IMR-90 (cell line): ENCODE measurements at places on chromosomes 12 and 14. TPM values are rescaled to one million over a fixed set of nuclear protein-coding genes. Genes with fewer than 3 reads are reported as not detected.

Gene MYF5
- not detected in 2 replicates for total RNA-seq

Gene HPD
- 0.18 TPM in 1 of 2 replicates, not detected in the other for total RNA-seq

Gene TRHDE
- total RNA-seq = 65.1 and 97.8 TPM in 2 replicates

Gene RAB5B
- total RNA-seq = 54.4 and 56.5 TPM in 2 replicates

Gene ETFBKMT
- total RNA-seq = 2.5 and 3.3 TPM in 2 replicates

GRCh38 chr12:2289525-2289924 lies 236.7 kb downstream of the CACNA1C start:
- no peak overlapping the region for H3K27ac ChIP-seq
- DNase-seq = no peak
- no peaks in the 10 kb centered on the region for H3K36me3 ChIP-seq
- H3K4me1 ChIP-seq = peaks cover 36% of the 10 kb centered on the region
- H3K4me3 ChIP-seq = no peak overlapping the region

GRCh38 chr12:39048395-39048794 lies 143.0 kb upstream of the CPNE8 start:
- H3K4me1 ChIP-seq = no peaks in the 10 kb centered on the region
- no peak for DNase-seq
- no peak overlapping the region for H3K27ac ChIP-seq
- no peaks in the 10 kb centered on the region for H3K27me3 ChIP-seq

DNA sequence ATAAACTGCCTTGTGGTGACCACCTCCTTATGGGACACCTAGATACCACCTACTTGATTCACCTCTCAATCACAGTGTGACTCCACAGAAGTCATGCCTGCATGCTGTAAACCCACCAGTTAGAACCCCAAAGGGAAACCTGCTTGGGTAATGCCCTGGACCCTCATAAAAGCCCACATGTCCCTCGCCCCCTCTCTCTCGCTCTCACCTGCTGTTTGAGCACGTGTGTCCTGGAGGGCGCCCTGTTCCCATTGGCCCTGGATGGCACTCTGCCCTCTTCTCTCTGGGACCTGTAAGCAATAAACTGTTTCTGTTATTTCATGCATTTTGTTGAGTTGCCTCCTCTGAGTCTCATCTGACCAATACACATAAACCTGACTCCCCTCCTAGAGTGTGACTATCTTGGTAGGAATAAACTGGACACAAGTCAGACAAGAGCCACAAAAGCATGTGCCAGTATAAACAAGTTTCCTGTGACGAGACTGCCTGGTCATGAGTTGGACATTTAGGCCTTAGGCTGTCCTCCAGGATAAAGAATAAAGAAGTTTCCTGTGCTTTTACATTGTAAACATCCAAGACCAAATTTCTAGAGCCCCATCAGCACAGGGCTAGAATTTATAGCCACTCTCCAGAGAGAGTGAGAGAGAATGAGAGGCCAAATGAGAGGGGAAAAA lies 8.6 kb downstream of the IFI27L2 start:
- H3K36me3 ChIP-seq = no peaks in the 10 kb centered on the region
- peak overlapping the region; percentile 26; the same call in 1 of the 2 replicates for H3K27ac ChIP-seq
- peak; percentile 90 for DNase-seq
- H3K4me1 ChIP-seq = peaks cover 13% of the 10 kb centered on the region
- H3K27me3 ChIP-seq = peaks cover 10% of the 10 kb centered on the region; the same call in 1 of the 2 replicates
- no peak overlapping the region for H3K4me3 ChIP-seq

GRCh38 chr12:68451261-68452077 lies 119.3 kb upstream of the MDM1 start:
- H3K27me3 ChIP-seq = no peaks in the 10 kb centered on the region
- H3K4me3 ChIP-seq = peak overlapping the region; percentile 17; the same call in 1 of the 2 replicates
- peaks cover 9% of the 10 kb centered on the region for H3K4me1 ChIP-seq
- peak; percentile 89 for DNase-seq
- H3K27ac ChIP-seq = peak overlapping the region; percentile 57; the same call in 1 of the 2 replicates

DNA sequence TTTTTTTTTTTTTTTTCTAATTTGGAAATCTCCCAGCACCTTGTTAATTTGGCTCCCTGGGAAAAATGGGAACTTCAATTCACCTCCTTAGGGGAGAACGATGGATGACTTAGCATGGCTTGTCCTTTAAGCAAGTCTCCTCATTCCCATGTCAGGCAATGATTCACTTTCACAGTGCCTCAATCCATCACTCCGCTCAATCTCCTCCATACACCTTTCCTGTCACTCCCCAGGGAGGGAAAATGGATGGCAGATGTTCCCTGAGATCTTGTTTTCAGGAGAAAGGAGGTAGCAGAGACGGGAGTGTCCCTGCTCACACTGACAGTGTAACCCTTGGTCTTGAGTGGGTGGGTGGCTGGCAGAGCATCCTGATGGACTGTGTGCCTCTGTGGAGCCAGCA lies 51.0 kb downstream of the SLC8A3 start:
- H3K27ac ChIP-seq = no peak overlapping the region
- no peaks in the 10 kb centered on the region for H3K4me1 ChIP-seq
- H3K27me3 ChIP-seq = no peaks in the 10 kb centered on the region
- no peak overlapping the region for H3K4me3 ChIP-seq
- DNase-seq = no peak

- no peak overlapping the region for H3K4me3 ChIP-seq
- no peaks in the 10 kb centered on the region for H3K4me1 ChIP-seq
- DNase-seq = peak; percentile 74
- no peaks in the 10 kb centered on the region for H3K36me3 ChIP-seq
- H3K27me3 ChIP-seq = no peaks in the 10 kb centered on the region
Observed at GRCh38 chr12:89960011-89960507, 251.4 kb upstream of the ATP2B1 start.

GRCh38 chr12:50052964-50053363 lies 4.4 kb upstream of the ASIC1 start:
- DNase-seq = no peak
- H3K27me3 ChIP-seq = peaks cover 56% of the 10 kb centered on the region
- H3K4me3 ChIP-seq = no peak overlapping the region
- no peak overlapping the region for H3K27ac ChIP-seq
- H3K36me3 ChIP-seq = no peaks in the 10 kb centered on the region

DNA sequence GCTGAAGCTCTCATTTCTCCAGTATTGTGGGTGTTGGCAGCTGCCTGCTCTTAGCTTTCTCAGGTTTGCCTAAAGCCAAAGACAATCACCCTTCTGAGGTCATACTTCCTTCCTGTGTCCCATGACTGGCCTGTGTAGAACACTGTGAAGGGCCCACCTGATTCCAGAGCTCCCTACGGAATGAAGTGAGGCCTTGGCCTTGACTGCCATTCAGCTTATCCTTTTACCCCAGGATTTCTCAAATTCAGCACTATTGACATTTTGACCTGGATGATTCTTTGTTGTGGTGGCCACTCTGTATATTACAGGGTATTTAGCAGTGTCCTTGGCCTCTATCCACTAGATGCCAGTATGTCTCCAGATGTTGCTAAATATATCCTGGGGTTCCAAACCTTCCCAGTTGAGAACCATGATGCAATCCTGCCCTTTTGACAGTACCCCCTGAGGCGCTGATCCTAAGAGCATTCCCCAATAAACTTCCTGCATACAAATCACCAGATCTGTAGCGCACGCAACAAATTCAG lies 112.3 kb upstream of the KRR1 start:
- H3K4me1 ChIP-seq = peaks cover 3% of the 10 kb centered on the region; the same call in 1 of the 2 replicates
- H3K27me3 ChIP-seq = no peaks in the 10 kb centered on the region
- H3K27ac ChIP-seq = no peak overlapping the region
- H3K4me3 ChIP-seq = no peak overlapping the region
- peak; percentile 33 for DNase-seq

GRCh38 chr12:115872919-115873357 lies 404.6 kb downstream of the MED13L start:
- DNase-seq = no peak
- no peaks in the 10 kb centered on the region; the same call in 1 of the 2 replicates for H3K27me3 ChIP-seq
- H3K4me1 ChIP-seq = no peaks in the 10 kb centered on the region
- H3K36me3 ChIP-seq = no peaks in the 10 kb centered on the region
- H3K27ac ChIP-seq = no peak overlapping the region
- no peak overlapping the region for H3K4me3 ChIP-seq

DNA sequence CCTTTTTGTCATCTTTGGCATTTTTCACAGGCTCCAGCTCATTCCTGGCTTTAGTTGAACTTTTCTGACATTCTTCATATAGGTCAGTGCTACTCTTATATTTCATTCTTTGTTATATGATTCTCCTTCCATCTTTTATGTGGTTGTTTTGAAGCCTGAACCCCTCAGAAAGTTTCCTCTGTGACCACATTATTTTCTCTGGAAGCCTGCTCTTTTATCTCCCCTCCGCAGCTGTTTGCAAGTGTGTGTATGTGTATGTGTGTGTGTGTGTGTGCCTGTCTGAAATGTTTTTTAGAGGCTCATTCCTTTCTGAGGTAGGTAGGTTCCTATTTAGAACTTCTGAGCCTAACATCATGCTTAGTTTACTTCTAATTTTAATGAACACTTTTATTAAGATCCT lies 47.6 kb downstream of the ANO4 start:
- H3K27me3 ChIP-seq = no peaks in the 10 kb centered on the region
- H3K27ac ChIP-seq = no peak overlapping the region
- no peak for DNase-seq

DNA sequence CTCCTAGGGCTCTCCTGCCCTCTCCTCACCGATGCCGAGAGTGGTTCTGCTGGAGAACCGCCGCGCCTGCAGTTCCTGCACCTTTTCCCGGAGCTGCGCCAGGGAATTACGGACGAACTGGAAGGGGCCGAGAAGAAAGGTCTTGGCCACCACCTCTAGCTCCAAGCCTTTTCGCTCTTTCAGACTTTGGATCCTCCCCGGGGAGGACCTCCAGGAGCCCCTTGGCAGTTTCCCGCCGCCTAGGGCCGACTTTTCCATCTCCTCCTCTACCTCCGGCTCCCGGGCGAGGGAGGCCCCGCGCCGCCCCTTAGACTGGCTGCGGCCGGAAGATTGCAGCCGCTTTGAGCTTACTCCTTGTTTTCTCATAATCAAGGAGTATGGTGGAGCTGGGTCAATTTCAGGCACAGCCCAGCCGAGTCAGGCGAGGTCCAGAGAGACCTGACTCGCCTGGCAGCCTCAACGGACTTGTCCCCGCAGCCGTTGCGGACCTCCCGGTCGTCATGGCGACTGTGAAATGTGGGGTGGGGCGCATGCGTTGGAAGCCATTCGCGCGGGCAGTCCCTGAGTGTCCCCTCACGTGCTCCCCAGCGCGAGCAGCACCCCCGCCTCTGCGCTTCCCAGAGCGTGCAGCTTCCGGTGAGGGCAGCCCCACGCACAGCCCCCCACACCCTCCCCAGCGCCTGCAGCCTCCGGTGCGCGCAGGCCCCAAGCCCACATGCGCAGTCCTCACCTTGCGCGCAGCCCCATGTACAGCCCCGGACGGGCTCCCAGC lies at the start of gene DPY19L2:
DPY19L2 (minus strand) TSS at position 466 of the 772 bp plus-strand sequence; CDS start at position 366, 100 bp downstream.
- H3K36me3 ChIP-seq = no peaks in the 10 kb centered on the region
- DNase-seq = peak; percentile 52
- H3K27ac ChIP-seq = peak within 1 kb of the TSS; percentile 43
- no peaks in the 10 kb centered on the region for H3K4me1 ChIP-seq
- no peaks in the 10 kb centered on the region for H3K27me3 ChIP-seq

- H3K36me3 ChIP-seq = no peaks in the 10 kb centered on the region
- no peak for DNase-seq
- no peak overlapping the region for H3K27ac ChIP-seq
Observed at GRCh38 chr12:131438881-131439280, 272.0 kb upstream of the SFSWAP start.

DNA sequence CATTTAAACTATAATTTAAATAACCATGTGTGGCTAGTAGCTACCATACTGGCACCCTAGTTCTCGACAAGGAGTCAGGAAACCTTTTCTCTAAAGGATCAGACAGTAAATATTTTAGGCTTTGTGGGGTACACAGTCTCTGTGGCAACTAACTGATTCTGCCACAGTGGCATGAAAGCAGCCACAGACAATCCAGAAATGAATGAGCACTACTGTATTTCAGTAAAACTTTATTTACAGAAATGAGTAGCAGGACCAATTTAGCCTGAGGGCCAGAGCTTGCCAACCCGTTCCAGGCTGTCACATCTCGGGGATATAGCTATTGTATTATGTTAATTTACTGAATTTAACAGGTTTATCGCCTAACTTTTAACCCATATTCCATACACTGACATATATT lies 278.7 kb downstream of the ITPR2 start:
- no peak for DNase-seq
- no peaks in the 10 kb centered on the region for H3K4me1 ChIP-seq
- H3K36me3 ChIP-seq = no peaks in the 10 kb centered on the region; the same call in 1 of the 2 replicates
- no peaks in the 10 kb centered on the region for H3K27me3 ChIP-seq
- H3K27ac ChIP-seq = no peak overlapping the region

- no peaks in the 10 kb centered on the region for H3K4me1 ChIP-seq
- no peaks in the 10 kb centered on the region for H3K36me3 ChIP-seq
- no peak for DNase-seq
- no peak overlapping the region for H3K4me3 ChIP-seq
- H3K27me3 ChIP-seq = no peaks in the 10 kb centered on the region
Observed at GRCh38 chr12:75236206-75236605, 26.6 kb upstream of the KCNC2 start.

DNA sequence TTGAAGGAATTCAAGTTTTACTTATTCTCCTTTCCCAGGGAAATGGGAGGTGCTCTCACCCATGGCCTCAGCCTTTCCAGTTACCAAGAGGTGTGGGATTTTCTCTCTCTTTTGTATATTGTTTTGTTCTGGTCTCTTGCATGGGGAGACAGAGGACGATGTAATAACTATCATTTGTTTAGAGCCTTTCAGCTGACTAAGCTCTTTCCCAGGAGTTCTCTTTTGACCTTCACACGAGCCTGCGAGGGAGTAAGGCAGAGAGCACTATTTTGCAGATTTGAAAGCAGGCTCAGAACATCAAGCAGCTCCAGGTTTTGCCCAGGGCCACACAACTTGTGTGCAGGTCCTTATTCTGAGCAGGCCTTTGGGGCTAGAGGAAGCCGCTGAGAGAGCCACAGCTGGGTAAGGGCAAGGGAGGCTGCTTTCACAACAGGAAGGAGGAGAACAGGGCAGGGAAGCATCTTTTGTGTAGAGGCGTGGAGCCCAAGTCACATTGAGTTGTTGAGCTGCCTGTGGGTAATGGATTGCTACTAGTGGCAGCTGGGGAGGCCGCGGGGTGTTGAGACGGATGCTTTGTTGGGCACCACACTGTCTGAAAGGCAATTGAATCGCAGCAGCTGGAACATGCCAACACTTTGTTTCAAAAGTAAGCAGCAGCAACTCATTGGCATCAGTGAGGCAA lies 116.2 kb downstream of the PRMT8 start:
- no peaks in the 10 kb centered on the region for H3K36me3 ChIP-seq
- H3K4me3 ChIP-seq = no peak overlapping the region
- peaks cover 13% of the 10 kb centered on the region; the same call in 1 of the 2 replicates for H3K27me3 ChIP-seq
- no peak overlapping the region for H3K27ac ChIP-seq
- no peaks in the 10 kb centered on the region for H3K4me1 ChIP-seq

DNA sequence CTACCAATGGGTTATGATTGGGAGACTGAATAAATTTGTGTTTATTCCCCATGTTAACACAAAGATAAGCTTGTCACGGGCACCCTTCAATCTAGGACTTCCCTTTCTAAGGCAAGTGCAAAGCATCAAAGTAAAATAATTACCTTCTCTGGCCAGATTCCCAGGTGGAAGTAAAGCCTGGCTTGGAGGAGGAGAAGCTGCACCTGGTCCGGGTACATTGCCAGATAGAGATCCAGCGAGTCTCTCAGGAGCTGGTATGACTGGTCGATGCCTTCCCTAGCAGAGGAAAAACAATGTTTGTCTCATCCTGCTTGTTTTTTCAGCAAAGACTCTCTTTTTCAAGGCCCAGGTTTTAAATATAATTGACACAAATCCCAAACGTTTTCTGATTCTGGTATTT lies 24.9 kb downstream of the FBXO21 start:
- H3K27me3 ChIP-seq = no peaks in the 10 kb centered on the region
- H3K4me1 ChIP-seq = no peaks in the 10 kb centered on the region
- no peak overlapping the region for H3K27ac ChIP-seq
- peaks cover 57% of the 10 kb centered on the region for H3K36me3 ChIP-seq
- H3K4me3 ChIP-seq = no peak overlapping the region
- no peak for DNase-seq

- peak; percentile 84 for DNase-seq
- H3K27ac ChIP-seq = peak overlapping the region; percentile 70
- no peaks in the 10 kb centered on the region for H3K27me3 ChIP-seq
- peaks cover 16% of the 10 kb centered on the region for H3K4me1 ChIP-seq
- H3K4me3 ChIP-seq = no peak overlapping the region
Observed at GRCh38 chr12:47188576-47189441, 109.0 kb upstream of the AMIGO2 start.
